Fibroblast of skin of back (primary cell): ENCODE measurements at places on chromosomes 12 and 14.

GRCh38 chr12:48982397-48983080 is 4.4 kb downstream of the WNT1 start:
- no peak for DNase-seq

GRCh38 chr12:67813456-67813904 is 164.9 kb downstream of the DYRK2 start:
- DNase-seq = peak; percentile 76

DNA sequence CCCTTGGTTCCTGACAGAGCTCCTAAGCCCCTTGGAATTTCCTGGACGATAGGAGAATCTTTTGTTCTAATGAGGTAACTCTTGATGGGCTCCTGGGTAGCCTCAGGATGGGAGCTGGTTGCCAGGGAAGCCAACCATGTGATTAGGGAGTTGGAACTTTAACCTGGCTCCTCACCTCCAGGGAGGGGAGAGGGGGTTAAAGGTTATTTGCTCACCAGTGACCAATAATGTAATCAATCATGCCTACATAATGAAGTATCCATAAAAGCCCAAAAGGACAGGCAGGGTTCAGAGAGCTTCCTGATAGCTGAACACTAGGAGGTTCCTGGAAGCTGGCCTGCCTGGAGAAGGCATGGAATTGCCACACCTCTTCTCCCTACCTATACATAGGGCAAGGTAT is 6.2 kb upstream of the CNOT2 start:
- DNase-seq = no peak

- no peak for DNase-seq
Observed at GRCh38 chr14:100658181-100658886, 68.4 kb upstream of the DLK1 start.

GRCh38 chr14:35368583-35369392 is 35.8 kb downstream of the NFKBIA start:
- DNase-seq = no peak

DNA sequence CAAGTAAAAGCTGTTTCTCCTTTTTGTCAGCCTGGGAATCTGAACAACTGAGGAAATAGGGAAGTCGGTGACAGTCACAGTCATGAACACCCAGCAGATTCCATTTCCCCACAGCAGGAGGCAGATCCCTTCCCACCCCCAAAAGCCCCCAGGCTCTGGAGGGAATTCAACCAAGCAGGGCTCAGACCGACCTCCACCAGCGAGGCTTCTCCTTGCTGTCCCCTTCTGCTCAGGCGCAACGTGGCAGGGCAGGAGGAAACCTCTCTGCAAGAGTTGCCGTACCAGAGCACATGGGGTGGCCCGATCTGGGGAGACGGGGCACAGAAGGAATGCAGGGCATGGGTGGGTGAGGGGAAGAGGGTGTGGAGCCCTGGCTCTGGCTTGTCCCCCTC is 319 bp downstream of the GALNT6 start:
- DNase-seq = no peak

DNA sequence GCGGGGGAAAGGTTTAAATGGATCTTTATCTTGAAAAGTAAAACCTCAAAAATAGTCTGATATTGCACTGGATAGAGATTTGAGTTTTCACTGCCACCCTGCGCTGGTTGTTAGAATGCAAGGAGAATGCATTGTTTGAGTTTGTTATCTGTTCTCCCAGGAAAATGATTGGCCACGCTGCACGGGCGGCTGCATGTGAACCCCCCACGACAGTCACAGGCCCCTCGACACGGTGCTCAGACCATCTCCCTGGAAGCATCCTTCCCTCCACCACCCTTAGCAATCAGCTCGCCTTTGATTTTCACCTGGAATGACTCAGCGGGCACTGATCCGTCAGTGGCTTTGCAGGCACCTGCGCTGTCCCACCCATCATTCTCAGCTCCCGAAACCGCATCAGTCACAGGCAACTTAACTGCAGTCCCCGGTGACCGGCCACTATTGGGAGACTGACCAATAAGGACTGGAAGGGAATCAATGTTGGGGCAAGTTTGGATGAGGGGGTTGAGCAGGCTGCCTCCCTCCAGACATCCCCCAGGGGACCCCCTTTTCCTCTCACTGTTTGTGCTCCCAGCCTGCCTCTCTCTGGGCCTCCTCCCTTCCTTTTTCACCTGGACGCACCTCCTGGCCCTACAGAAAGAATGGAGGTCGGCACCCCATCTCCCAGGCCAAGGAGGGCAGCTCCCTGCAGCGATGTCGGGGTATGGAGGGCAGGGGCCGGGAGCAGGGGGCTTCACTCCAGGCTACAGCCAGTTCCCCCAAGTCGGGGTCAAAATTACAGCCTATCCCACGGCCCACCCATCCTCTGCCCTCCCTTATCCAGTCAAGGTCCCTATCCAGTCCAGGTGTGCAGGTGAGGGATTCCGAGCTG is 28.5 kb upstream of the C14orf180 start:
- DNase-seq = no peak

DNA sequence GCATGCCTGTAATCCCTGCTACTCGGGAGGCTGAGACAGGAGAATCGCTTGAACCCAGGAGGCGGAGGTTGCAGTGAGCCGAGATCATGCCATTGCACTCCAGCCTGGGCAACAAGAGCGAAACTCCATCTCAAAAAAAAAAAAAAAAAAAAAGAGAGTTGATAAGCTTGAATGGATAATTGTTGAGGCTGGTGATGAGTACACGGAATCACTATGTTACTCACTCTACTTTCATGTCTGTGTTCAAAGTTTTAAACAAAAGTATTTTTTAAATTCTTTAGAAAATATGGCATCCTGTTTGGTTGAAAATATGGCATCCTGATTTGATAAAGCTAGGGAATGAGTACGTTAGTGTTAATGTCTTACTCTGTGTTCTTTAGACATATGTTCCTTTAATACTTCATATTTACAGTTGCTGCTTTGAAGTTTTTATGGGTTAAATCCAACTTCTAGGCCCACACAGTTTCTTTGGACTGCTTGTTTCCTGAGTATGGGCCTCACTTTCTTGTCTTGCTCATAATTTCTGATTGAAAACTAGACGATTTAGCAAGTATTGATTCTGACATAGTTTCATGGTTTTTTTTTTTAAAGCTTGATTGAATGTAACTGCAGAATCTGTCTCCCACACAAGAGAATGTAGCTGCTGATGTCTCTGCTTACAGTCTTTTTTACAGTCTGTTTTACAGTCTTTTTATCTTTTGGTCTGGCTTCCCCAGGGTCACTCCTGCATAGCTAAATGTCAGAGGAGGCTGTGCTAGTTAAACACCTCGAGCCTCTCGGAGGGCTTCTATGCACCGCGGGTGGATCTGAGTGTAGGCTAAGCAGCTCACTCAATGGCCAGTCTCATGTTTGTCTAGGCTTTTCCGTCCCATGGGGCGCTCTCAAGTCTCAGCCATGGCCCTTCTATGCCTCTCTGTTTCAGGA is 14.1 kb upstream of the FBLN5 start:
- DNase-seq = no peak

- no peak for DNase-seq
Observed at GRCh38 chr14:101187816-101188570, 284.5 kb upstream of the RTL1 start.
